ENCODE measurements at places on chromosomes 13 and 19. TPM values are rescaled to one million over a fixed set of nuclear protein-coding genes. Genes with fewer than 3 reads are reported as not detected.

The TTC9B gene
- total RNA-seq = not detected

GRCh38 chr19:2997720-2998119 is 20.4 kb downstream of the TLE6 start:
- peaks cover 8% of the 10 kb centered on the region for H3K36me3 ChIP-seq
- H3K4me1 ChIP-seq = no peaks in the 10 kb centered on the region
- H3K4me3 ChIP-seq = no peak overlapping the region
- H3K27me3 ChIP-seq = no peaks in the 10 kb centered on the region

DNA sequence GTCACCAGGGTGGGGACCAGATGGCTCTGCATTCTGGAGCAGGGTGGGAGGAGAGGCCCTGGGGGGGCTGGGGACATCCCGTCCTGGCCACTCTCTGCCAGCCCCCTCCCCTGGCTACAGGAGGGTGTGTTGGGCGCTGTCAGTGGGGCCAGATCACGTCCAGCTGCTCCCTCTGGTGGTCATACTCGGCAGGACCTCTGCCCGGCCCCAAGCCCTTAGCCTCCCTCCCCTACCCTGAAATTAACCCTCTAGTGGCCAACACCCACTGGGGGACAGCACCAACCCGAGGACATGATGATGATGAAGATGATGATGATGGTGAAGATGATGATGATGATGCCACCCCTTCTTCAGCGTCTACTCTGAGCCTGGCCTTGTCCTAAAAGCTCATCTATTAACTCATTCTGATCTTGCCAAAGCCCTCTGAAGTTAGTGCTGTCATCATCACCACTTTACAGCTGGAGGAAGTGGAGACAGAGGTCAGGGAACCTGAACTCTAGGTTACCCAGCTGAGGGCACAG is 590 bp upstream of the LGI4 start:
- no peak overlapping the region for H3K4me3 ChIP-seq
- no peaks in the 10 kb centered on the region for H3K27me3 ChIP-seq
- H3K27ac ChIP-seq = no peak overlapping the region
- H3K36me3 ChIP-seq = no peaks in the 10 kb centered on the region
- DNase-seq = peak; percentile 49
- peaks cover 4% of the 10 kb centered on the region for H3K4me1 ChIP-seq

DNA sequence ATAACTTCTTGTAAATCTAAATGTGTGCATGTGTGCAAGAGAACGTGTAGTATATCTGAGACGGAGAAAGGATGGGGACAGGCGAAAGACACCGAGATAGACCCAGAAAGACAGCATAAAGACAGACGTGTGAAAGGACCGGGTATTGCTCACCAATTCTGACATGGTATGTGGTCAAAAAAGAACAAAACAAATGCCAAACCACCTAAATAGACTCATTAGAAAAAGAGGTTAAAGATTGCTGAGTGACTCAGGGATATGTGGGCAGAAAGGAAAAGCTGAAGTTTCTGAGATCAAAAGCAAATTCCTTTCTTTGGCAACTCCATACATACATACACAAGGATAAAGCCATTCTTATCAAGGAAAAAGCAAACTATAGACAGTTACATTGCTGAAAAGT is 179.7 kb upstream of the TSC22D1 start:
- no peak overlapping the region for H3K27ac ChIP-seq
- DNase-seq = no peak
- no peaks in the 10 kb centered on the region for H3K27me3 ChIP-seq

DNA sequence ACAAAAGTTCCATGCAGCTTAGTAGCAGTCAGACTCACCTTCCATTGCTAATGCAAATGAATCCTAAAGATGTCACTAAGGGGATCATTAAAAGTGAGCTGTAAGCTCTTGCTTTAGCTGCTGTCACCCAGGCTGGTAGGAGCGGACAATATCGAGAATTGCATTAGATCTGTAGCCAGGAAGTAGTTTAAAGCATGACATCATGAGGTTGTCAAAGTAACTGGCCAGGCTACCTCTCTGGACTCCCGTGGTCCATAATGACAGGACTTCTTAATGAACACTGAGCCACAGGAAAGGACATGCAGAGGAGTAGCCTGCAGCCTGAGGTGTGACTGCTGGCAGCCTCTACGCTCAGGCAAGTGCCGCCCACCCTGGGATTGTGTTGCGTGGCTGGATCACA is 522.3 kb upstream of the NBEA start:
- H3K27me3 ChIP-seq = no peaks in the 10 kb centered on the region
- H3K36me3 ChIP-seq = no peaks in the 10 kb centered on the region
- no peak for DNase-seq
- H3K27ac ChIP-seq = no peak overlapping the region
- no peaks in the 10 kb centered on the region for H3K4me1 ChIP-seq

- no peak overlapping the region for H3K27ac ChIP-seq
- no peaks in the 10 kb centered on the region for H3K36me3 ChIP-seq
- no peaks in the 10 kb centered on the region for H3K4me1 ChIP-seq
Observed at GRCh38 chr13:33976965-33977364, 159.0 kb downstream of the RFC3 start.

GRCh38 chr19:55484593-55485438 is at the start of gene NAT14:
Gene NAT14, plus strand, starts transcription at chr19:55485188. Its CDS starts 521 bp downstream, at chr19:55485709.
- DNase-seq = peak; percentile 48
- H3K27ac ChIP-seq = peak within 1 kb of the TSS; percentile 97
- no peaks in the 10 kb centered on the region for H3K27me3 ChIP-seq
- H3K4me3 ChIP-seq = no peak within 1 kb of the TSS
